ENCODE measurements at places on chromosomes 7 and 10.

DNA sequence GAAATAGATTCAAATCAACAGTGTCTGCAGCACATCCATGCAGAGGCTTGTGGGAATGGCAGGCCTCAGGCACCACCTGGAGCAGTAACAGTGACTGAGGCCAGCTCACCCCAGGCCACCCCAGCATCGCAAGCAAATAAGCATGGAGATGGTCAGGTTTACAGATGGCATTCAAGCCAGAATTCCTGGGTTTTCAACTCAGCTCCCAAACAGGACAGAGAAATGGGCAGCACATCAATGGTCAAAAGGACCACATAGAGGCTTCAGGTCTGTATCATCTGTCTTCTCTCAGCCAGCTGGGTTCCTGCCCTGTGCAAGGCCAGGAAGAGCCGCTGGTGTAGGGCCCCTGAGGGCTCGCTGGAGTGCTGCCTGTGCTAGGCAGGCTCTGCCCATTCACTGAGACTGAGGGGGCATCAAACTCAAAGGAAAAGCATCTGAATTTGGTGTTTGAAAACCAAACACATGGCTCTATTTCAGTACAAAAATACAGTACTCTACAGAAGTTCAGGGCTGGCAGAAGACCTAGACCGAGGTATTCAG is 112.5 kb downstream of the KMT2E start:
- DNase-seq: no peak

- no peak for DNase-seq
These were observed 778.0 kb downstream of the MAGI2 start for GRCh38 chr7:78675511-78675910.

DNA sequence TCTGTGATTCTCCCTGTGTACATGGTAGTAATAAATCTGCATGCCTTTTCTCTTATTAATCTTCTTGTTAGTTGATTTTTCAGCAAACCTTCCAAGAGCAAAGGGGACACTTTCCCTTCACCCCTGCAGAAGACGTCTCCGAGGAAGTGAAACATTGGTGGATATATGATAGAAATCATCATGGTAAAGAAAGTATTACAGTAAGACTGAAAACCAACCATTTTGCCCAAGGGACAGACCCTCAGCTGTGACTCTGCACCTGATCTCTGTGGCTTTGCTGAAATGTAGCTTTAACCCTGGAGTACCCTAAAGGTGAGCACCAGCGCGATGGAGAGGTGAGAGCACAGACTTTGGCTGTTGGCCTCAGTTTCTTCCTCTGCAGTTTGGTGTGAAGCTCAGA is 32.8 kb upstream of the MYO3A start:
- DNase-seq: no peak

DNA sequence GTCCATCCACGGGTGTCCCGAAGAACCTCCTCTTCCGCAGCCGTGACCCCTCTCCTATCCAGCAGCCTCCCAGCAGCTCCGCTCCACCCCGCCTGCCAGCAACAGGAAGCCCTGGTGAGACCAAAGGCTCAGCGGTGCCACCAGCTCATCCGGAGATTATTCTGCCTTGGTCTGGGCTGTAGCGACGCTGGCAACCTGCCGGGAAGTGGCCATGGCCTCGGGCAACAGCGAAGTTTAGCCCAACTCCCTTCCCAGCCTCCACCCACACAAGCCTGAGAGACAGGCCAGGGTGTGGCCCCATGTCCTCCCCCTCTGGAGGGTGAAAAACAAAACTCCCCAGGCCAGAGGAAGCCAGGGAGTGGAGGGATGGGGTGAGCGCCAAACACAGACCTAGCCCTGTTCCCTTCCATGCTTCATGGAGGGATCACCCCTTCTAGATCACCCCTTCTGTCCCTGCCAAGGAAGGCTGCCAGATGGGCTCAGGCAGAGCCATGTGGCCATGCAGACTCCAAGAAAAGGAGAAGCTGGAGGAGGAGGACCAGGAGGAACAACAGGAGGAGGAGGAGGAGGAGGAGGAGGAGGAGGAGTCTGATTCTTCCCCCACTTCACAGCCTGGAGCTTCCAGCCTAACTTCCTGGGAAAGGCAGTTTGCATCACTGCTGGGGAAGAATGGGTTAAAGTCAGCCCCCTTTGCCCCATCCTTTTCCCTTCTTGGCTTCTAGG is 918 bp downstream of the CALHM2 start:
- DNase-seq: peak; percentile 9

GRCh38 chr10:3105905-3106304 is 38.6 kb downstream of the PFKP start:
- DNase-seq: no peak

GRCh38 chr10:51699475-51700227 is at the start of gene CSTF2T:
Gene CSTF2T (minus strand): TSS chr10:51699595. CDS start chr10:51699549, 46 bp downstream.
- DNase-seq: peak; percentile 82

GRCh38 chr7:133723044-133723443 is 404.1 kb upstream of the LRGUK start:
- no peak for DNase-seq

GRCh38 chr7:139667377-139667776 is 110.4 kb downstream of the HIPK2 start:
- no peak for DNase-seq

Data from NCI-H2171 treated with DMSO at 0.1 percent for 48 hours (cell line).